Inflammatory macrophage treated with lipopolysaccharide for 1 hour (primary cell): ENCODE measurements at places on chromosomes 6 and 20.

GRCh38 chr6:42963855-42964605 lies 3.5 kb downstream of the GNMT start:
- DNase-seq = peak; percentile 33

DNA sequence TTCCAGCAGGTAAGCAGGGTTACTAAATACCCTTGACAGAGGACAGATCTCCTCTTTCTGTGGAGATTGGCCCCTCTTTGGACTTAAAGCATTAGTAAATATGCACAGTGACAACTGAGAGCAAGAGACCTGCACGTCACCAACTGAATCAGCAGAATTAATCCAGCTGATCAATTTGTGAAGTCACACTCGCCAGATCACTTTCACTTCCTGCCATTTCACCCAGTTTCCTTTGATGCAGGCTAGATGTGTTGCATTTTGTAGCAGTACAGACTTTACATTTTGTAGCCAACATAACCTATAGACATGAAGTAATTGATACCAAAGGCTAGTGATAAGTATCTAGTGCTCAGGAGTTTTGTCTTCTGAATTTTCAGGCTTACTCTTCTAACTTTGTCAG lies 11.9 kb downstream of the SYNE1 start:
- no peak for DNase-seq

GRCh38 chr6:107819964-107820337 lies 4.2 kb downstream of the SCML4 start:
- no peak for DNase-seq

- no peak for DNase-seq
Measured at GRCh38 chr6:146840641-146841040, 241.9 kb downstream of the ADGB start.

DNA sequence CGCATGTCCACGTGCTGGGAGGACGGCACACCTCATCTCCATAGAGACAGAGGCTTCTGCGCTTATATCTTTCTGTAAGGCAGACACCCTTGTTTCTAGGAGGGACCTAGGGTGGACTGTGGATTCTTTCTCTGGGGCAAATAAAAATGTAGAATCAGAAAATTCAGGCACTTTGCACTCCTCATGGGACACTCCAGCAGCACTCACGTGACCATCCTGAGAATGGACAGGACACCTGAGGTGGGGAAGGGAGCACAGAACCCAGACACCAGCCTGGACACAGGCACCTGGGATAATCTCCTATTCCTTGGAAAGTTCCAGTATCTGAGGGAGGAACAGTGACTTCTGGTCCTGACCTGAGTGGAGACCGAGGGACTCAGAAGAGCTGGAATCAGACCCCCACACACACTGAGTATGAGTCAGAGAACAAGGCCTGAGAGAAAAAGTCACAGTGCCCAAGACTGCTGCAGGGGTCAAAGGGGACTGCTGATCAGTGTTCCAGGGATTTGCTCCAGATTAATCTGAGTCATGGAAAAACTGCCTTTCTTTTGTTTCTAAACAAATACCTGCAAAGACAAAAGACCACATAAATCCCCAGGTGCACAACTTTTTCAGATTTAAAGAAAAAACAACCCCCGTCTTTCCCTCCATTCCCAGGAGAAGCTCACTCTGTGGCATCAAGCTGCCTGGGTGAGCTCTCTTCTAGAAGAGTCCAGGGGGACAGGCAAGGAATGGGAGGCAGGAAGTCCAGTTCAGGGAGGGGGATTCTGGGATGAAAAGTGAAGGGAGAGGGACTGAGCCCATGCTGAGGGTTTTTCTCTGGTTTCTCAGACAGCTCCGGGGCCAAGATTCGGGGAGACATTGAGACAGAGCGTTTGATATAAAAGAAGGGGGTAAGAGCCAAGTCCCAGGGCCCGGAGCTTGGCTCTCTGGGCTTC lies 35.6 kb upstream of the MICB start:
- no peak for DNase-seq

DNA sequence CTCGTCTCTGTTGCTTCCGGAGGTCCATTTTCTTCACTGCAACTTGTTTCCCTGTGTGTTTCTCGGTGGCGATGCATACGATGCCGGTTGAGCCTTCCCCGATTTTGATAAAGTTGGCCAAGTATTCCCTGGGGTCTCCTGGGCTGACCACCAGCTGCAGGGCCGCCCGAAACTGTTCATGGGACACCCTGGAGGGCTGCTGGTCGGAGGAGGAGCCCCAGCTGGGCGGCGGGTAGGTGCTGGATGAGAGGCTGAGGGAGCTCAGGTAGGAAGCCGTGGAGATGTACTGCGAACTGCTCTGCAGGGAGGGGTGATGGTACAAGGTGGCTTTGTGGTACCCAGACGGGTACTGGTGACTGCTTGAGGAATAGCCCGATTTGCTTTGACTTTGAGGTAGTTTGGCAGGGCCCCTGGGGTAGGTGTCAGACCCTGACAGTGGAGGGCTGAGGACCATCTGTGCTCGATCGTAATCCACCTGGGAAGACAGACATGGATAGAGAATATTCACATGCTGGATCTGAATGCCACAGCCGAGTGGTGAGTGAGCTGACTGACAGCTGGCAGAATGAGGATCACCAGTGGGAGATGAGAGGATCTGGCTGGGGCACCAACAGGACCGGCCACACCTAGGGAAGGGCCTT lies 51.6 kb downstream of the LAMP5 start:
- DNase-seq = no peak

DNA sequence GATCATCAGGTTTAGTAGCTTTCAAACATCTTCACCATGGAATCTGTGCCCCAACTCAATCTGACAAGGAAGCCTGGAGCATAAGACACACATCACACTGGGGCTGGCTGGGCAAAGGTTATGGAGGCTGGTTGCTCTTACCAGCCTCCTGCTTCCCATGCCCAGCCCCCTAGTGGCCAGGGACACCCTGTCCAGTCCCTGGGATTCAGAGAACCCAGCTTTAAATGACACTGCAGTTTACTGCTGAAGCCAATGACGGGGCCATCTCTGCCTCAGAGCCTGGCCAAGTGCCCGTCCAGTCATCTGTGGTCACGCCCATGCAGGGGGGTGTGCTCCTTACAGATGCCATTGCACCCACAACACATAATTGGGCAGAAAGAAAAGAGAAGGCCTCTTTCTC lies 272.9 kb downstream of the SMOC2 start:
- no peak for DNase-seq

DNA sequence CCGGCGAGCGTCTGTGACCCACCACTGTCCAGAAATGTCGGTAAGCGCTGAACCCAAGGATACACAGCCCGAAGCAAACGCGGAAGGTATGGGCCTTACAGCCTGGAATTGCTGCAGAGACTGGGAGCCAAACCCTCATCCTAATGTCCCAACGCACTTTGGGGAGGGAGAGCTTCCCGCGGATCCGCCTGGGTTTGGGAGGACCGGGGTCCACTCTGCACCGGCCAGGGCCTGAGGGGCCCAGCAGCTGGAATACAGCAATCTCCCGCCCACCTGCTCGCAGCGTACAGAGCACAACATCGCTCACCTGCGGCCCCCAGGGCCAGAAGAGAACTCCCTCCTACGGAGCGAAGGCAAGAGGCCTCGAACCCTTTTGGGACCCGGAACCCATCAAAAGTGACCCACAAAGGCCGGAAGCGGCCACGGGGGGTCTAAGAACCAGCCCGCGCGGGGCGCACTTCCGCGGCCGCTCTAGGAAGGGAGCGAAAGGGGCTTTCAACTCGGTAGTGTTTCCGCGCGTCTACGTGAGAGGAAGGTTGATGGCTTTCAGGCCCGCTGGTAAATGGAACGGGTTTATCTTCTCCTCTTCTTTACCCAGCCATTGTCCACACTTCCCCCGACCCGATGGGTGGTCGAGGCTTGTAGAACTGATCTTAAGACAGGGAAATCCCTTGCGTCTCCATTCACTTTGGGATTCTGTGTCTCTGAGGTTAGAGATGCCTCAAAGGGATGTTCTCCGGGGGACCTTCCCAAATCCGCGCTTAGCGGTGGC lies at the start of gene ZSCAN12:
ZSCAN12 (minus strand) TSS at position 398 of the 772 bp plus-strand sequence. CDS start 1,342 bp downstream, outside the sequence.
- peak; percentile 70 for DNase-seq

GRCh38 chr6:36357872-36358225 lies 21.2 kb upstream of the BNIP5 start:
- DNase-seq = no peak

- no peak for DNase-seq
Measured at GRCh38 chr6:156662025-156662445, 115.1 kb upstream of the ARID1B start.

GRCh38 chr6:63236398-63236817 lies 25.1 kb downstream of the FKBP1C start:
- no peak for DNase-seq

DNA sequence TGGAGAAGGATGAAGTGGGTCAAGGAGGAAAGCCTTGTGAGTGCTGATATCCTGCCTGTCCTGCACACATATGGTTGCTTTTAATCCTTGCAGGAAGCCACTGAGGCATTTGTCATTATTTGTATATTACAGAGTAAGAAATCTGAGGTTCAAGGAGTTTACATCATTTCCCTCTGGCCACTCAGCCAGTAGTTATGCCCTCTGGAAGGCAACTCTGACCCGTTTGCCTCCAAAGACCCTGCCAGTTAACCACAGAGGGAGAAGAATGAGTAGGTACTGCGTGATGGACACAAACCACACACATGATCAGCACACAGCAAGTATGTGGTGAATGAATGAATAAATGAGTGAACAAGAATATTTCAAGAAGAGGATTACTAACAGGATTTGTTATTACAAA lies 7.9 kb upstream of the FAM210B start:
- DNase-seq = no peak

DNA sequence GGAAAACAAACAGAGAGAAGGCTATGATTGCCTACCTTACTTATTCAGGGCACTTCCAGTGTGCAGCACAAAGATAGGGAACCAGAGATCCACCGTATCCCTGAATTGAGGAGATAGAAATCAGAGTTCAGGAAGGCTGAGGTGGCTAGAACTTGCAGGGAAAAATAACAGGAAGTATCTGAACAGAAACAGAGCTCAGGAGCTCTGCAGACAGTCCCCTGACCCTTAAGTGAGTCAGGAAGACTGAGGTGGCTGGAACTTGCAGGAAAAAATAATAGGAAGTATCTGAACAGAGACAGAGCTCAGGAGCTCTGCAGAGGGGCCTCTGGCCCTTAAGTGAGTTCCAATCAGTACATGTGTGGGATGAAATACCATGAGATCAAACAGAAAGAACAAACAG lies 65.4 kb downstream of the RPRD1B start:
- no peak for DNase-seq

DNA sequence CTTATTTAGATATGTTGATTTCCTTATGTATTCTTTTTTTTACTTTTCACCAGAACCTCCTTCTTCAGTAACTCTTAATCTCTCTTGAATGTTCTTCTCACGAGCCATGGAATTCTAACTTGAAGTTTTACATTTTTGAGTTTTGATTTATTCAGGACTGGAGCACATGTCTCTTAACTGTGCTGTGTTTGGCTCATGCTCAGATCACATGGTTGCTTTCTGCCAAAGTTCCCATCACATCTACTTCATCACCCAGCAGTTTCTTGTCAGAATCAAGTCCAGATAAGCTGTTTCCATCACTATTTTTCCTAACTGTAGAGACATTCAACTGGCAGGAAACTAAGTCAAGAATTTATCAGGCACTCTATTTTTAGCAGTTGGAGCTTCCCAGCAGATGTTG lies 31.7 kb downstream of the SLC35A1 start:
- DNase-seq = no peak

DNA sequence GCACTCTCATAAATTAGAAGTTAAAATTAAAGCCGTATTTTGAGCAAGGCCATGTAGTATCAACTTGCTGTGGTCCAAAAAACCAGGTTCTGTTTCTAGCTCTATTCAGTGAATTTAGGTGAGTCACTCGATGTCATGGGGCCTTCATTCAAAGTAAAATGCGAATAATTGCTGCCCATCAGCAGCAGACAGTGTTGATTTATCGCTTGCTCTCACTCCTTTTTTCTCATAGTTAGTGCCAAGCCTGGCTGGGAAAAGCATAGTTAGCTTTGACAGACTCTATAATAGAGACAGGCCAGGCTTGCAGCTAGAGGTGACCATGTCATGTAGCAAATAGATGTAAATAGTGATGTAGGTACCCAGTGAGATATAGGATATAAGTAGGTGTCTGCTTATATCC lies 136.0 kb downstream of the EDN1 start:
- DNase-seq = no peak

DNA sequence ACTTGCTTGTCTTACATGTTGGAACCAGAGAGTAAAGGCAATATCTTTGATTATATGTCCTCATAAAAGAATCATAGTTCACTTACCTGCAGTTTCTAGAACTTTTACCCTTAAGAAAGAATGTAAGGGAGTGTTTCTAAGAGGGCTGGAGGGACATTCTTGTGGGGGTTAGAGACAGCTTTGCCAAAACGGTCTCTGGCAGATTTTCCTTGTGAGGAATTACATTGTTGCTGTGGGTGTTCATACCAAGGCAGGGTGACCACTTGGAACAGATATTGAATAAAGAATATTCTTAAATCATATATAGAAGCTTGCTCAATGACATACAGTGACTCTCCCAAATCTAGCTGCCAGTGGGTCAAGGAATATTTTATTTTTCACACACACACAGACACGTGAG lies 517.6 kb upstream of the SOX4 start:
- no peak for DNase-seq
